ENCODE measurements at places on chromosomes 16 and 17.

DNA sequence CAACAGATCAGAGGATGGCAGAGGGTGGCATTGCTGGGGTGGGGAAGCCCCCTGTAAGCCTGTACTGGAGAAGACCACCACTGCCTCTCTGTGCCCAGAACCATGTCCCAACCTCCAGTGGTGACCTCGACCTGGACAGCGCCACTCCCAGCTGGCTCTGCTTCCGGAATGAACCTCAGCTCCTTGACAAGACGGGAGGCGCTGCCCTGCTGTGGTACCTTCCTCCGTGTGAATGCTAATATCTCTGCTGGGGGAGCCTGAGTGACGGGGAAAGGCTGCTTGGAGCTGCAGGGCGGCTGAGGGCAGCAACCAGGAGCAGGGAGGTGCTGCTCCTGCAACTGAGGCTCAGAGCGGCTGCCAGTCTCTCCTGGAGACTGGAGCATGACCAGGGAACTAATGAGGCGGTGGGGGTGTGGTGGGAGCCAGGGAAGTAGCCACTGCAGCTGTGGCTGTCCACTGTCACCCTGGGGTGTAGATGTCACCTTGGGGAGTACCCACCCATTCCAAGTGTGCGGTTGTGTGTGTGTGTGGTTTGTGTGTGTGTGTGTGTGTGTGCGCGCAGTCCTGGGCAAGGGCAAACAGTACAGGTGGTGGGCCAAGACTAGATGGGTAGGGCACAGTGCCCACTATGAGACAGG, 6.2 kb downstream of the PRCD start:
- DNase-seq = no peak

DNA sequence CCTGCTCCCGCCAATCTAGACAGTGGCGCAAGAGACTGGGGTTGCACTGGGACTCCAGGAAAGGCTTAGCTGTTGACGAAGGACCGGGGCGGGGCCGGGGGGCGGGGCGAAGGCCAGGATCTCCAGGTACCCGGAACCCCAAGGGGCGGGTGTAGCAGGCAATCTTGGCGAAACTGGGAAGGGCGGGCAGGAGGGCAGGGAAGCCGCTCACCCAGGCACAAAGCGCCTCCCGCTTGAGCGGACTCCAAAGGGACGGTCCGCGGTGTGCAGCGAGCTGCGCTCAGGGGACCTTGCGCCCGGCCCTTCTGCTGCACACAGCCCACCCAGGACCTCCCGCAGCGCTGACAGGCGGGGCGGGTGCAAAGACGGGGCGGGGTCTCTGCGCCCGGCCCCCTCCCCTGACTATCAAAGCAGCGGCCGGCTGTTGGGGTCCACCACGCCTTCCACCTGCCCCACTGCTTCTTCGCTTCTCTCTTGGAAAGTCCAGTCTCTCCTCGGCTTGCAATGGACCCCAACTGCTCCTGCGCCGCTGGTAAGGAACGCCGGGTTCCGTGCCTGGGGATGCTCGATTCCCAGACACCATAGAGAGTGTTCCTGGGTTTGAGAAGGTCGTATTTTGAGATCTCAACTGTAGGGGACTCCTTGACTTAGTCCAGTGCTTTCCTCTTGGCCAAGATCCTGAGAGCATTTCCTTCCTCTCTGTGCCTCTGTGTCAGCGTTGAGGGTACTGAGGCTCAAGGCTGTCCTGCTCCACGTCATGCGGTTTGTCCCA, at the start of gene MT1F:
MT1F (plus strand) TSS at position 405 of the 772 bp plus-strand sequence; CDS start at position 505, 100 bp downstream.
- peak; percentile 77 for DNase-seq

DNA sequence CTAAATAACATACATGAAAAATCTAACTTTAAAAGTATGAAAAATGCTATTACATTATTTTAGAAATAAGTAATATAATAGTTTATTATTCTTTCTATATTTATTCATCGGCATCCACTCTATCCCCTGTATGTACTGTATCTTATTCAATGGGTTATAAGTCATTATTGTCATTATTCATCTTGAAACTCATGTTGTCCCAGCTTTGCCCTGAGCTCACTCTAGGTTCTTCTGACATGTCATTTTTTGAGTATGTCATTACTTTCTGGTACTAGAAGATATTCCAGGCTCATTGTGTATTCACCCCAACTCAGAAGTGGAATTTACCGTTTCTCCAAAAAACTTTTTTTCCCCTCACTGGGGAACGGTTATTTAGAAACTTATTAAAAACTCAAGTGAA, 53.0 kb upstream of the MNT start:
- DNase-seq = no peak

DNA sequence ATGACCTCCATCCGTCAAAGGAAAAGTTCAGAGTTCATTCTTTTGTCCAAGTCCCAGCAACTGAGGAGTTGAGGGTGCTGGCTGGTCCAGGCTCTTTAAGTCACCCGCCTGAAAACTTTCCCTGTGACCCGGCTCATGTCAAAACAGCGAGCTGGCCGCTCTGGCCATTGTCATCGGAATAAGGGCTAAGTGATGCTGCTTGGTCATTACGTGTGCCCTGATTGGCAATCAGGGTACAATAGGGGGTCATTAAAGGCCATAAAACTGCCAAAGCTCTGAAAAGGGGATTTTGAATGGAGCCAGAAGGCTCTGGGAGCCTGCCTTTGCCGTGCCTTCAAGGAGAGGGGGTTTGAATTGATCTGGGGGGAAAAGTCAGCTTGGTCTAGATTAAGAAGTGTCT, 88.5 kb upstream of the IRX3 start:
- DNase-seq = no peak

GRCh38 chr17:28133562-28133970, 91.1 kb downstream of the NLK start:
- no peak for DNase-seq

GRCh38 chr16:25771812-25772568, 80.2 kb downstream of the HS3ST4 start:
- no peak for DNase-seq

DNA sequence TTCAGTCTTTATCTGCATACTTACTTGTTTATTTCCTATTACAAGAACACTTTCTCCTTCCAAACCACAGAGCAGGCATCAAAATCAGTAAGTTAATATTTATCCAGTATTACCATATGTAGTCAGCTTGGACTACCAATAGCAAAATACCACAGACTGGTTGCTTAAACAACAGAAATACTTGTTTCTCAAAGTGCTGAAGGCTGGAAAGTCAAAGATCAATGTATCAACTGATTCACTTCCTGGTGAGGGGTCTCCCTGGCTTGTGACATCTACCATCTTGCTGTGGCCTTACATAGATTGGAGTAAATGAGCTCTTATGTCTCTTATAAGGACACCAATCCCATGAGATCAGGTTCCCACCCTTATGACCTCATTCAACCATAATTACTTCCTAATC, 2.6 kb downstream of the STXBP4 start:
- peak; percentile 5 for DNase-seq

DNA sequence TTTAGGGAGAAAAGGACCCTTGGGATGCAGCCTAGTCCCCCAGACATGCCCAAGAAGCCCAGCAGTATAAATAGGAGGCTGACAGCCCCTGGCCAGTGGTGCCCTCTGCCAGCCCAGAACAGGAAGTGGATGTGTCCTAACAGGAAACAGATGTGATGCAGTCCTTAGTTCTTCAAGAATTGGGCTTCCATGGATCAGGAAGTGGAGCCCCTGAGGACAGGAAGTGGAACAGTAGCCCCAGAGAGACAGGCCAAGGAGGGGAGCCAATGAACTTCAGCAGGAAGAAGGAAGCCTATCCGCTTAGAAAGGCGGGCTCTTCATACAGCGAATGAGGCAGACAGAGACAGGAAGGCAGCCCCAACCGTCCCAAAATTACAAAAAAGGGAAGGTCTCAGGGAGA, 7.2 kb downstream of the CTF1 start:
- peak; percentile 48 for DNase-seq

DNA sequence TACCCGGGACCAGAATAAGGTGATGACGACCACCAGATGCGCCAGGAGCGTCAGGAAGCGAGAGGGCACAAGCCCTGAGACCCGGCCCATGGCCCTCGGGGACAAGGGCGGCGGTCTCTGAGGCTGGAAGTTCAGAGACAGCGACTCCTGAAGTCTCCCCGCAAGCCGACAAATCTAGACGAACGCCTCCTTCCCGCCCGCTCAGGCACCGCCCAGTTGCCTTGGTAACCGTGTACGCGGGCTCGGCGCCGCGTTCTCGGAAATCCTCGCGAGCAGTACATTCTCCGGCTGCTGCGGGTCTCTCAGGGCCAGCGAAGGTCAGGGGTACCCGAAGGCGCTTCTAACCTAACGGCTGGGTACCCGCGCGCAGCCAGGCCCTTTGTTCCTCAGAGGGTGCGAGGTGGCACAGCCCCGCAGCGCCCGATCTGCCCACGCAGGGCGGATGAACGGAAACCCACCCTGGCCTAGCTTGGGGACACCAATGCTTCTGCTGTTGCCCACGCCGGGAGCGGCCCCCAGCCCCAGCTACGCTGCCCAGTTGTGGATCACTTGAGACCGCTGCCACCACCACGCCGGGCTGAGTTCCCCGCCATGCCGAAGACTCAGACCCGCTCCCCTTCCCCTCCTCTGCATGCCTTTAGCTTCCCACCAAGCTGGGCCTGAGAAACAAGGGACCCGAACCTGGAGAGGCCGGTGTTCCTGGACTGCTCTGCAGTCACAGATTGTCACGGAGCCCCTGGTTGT, at the start of gene TMEM107:
TMEM107 (minus strand) TSS at position 184 of the 744 bp plus-strand sequence; CDS start at position 90, 94 bp downstream.
- DNase-seq = peak; percentile 91

GRCh38 chr16:85522842-85523601, 90.1 kb upstream of the GSE1 start:
- peak; percentile 92 for DNase-seq

- no peak for DNase-seq
Observed at GRCh38 chr17:44548376-44549230, 8.7 kb upstream of the FZD2 start.

- no peak for DNase-seq
Observed at GRCh38 chr16:66095676-66096075, 270.8 kb upstream of the CDH5 start.

- no peak for DNase-seq
Observed at GRCh38 chr17:74631468-74632450, 8.2 kb upstream of the CD300E start.

GRCh38 chr17:57818066-57818465, 31.8 kb downstream of the MRPS23 start:
- DNase-seq = no peak

DNA sequence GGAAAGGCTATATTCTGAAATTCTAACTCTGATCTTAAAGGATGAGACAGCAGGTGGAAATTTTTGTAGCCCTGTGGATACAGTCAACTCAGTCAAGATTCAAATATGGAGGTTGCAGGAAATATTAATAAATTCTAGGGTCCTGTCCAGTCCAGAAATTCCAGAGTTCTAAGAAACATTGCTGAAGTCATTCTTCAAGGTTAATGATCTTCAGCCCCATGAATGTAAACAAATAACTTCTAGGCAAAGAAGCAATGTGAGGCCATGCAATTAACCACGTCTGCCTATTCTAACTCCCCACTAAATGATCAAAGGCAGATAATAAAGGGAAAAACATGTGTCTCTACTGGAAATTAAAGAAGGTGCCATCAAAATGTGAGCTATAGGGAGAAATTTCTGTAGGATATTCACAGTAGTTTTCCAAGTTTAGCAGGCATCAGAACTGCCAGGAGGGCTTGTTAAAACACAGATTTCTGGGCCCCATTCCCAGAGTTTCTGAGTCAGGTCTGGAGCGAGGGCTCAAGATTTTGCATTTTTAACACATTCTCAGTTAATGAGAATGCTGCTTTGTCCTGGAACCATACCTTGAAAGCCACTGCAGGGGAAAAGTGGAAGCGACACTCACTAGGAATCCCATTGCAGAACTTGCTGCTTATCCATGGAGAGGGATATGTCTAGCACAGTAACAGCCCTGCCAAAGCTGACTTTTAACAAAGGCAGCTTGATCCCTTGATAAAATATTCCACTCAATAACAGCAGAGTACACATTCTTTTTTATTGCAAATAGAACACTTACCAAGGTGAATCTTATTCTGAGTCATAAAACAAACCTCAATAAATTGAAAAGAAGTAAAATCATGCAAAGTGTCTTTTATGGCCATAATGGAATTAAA, 61.8 kb downstream of the DNAH3 start:
- DNase-seq = no peak

GRCh38 chr17:63246344-63246743, 199.8 kb downstream of the CYB561 start:
- DNase-seq = no peak

DNA sequence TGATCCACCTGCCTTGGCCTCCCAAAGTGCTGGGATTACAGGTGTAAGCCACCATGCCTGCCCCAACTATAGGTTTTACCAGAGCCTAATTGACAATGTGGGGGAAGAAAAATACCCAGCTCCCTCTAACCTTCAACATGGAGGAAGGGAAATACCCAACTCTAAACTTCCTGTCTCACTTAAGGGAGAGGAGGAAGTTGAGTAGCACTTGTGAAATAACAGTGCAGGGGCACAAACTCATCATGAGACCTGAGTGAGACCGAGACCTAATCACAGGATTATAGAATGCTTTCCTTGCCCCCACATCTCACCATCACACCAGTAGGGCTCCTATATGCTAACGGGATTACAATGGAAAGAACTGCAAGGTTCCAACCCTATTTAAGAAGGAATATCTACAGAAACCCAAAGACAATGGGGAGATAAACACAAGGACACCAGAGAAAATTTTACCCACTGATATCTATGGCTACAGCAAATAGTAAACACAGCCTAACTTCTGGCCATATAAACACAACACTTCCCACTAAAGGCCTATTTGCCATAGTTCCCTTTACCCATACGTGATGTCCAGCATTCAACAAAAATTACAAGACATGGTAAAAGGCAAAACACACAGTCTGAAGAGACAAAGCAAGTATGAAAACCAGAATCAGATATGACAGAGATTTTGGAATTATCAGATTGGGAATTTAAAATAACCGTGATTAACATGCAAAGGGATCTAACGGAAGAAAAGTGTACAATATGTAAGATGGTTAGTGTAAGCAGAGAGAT, 26.9 kb downstream of the OR3A1 start:
- DNase-seq = no peak

DNA sequence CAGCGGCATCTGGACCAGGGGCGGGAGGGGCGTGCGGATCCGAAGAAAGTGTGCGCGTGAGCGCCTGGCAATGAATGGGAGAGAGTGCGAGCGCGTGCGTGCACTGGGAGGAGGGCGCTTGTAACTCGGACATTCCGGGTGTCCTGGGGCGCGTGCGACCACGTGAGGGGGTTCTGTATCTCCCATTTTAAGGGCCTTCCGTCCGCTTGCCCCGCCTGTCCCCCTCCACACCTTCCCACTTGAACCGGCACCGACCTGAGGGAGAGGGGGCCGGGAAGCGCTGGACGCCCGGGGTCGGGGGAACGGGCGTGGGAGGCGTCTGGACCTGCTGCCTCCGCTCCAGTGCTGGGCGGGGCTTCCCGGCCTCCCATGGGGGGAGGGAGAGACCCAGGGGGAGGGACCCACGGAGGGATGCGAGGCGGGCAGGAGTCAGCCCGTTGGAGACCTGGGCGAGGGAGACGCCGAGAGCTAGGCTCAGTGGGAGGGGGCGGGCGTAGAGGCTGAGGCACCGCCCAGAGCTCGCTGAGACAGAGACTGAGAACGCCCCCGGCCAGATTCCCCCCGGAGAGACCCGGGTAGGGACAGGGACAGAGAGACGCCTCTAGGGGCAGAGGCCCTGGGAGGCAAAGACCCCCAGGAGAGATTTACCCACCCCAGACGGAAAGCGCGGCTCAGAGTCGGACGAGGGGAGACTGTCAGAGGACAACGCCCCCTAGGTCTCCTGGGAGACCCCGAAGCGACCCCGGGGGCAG, at the start of gene KREMEN2:
KREMEN2 (plus strand) TSS at position 553 of the 752 bp plus-strand sequence. CDS start 246 bp downstream, outside the sequence.
- DNase-seq = peak; percentile 93

Measured in NCI-H69 (cell line).